ENCODE measurements at places on chromosomes 5 and 9.

DNA sequence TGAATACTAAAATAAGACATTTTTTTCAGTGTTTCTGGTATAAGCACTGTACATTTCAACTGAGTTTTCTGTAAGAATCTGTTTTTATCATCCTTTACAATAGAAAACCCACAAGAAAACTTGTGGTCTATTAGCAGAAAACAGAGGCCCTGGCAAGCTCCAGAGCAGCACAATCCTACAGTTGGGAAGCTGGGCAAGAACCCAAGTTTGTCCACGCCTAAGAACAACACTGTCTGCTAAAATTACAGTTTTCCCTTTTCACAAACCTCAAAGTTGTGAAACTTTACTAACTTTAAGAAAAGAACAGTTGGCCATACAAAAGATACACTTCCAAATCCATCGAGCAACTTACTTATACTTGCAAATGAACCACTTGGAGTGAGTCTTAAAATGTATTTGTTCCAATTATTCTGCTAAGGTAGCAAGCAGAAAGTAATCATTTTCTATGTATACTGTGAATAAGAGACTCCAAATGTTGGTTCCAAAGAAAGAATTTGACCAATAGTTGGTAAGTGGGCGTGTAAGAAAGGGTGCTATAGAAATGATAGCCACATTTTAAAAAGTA is 982.0 kb upstream of the ARRDC3 start:
- no peak for DNase-seq

DNA sequence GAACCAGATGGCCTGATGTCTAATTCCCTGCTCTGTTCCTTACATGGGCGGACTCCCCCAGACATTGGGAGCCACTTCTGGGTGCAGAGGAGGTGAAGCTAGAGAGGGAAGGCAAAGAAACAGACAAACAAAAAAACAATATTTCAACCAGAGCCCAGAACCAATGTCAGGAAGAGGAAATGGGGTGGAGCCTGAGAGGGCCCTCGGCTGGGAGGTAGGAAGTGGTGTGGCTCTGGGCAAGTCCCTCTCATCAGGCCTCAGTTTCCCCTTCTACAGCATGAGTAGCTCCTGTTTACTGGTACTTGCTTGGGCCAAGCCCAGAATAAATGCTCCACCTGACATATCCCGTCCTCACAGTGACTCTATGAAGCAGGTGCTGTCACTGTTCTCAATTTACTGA is 11.1 kb downstream of the SH2D3C start:
- DNase-seq = no peak

GRCh38 chr9:136865768-136866103 is 372 bp downstream of the EDF1 start:
- DNase-seq = no peak

DNA sequence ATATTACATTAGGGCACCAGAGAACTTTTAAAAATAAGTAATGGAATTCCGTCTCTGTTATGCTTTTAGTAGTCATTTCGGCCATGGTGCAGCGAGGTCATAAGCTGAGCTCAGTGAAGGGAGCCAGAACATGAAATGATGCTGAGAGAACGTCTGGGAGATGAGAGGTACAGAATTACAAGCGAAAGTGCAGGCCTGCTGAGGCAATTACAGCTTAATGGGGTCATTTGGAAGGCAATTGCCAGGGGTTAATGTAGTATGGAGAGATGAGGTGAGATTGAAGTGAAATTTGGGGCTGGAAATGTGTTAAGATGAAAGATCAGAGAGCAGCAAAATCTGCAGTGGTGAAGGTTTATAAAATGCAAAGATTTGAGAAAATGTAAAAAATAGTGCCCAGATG is 96.5 kb downstream of the PBX3 start:
- DNase-seq = no peak

DNA sequence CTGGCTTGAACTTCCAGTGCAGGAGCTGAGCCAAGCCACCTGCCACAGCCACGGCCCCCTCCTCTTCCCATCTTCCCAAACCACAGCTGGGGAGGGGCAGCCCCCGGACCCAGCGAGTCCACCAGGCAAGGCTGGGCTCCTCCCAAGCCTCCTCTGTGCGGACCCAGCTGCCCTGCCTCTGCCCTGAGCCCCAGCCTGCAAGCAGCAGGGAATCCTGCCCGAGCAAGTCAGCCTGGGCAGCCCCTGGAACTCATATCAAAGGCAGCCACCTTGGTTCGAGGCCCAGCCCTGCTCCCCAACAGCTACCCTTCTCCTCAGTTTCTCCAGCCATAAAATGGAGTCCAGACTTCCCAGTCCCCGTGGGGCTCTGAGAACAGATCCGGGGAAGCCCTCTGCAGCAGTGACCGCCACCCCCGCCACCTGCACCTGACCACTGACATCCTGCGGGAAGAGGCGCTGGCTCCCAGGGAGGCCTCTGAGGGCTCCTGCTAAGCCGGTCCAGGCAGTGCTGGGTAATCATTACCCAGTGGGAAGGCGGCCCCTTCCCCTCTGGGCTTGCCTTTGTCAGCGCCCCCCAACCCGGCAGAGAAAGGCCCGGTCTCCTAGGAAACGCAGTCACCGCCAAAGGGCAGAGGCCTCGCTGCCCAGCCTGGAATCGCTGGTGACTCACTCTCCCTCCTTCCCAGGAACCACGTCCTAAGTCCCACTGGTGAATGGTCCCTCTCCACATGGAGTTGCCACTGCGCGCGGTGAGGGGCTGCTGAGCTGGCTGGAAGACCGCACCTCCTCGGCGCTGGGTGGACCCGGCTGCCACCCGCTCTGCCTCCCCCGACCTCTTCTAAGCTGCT is 1.5 kb downstream of the VAV2 start:
- no peak for DNase-seq

DNA sequence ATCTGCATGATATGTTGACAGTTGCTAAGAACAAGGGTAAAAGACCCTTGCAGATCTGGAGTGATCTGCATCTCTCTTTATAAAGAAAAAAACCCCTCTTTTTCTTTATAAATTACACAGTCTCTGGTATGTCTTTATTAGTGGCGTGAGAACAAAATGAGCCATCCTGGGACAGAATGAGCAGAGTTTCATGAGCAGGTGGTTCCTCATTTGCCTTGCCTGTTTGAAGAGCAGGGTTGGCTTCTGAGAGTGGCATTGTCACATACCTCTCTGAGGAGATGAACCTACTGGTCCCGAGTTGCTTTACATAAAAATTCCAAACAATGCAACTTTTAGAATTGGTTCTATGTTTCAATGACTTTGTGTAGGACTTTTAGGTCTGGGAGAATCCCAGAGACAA is 94.3 kb downstream of the INSYN2B start:
- DNase-seq = no peak

DNA sequence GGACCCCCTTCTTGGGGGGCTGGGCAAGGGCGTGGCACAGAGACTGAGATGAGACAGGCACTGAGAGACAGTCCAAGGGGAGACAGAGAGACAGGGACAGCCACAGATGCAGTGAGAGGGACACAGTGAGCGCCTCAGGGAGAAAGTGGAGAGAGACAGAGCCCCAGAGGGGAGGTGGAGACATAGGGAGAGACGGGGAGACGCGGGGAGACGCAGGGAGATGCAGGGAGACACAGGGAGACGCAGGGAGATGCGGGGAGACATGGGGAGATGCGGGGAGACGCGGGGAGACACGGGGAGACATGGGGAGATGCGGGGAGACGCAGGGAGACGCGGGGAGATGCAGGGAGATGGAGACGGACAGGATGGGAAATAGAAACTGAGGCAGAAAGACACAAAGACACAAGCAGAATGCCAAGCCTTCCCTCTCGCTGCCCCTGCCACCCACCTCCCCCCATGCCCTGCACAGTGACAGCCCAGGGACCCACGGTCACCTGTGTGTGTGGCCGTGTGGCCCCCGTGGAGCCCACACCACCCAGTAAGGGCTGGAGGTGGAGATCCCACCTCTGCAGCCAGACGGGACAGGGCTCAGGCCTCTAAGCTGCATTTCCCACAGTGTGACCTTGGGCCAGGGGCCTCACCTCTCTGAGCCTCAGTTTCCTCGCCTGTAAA is 8.8 kb downstream of the FIBCD1 start:
- DNase-seq = no peak

- DNase-seq = no peak
Measured at GRCh38 chr9:16469184-16469583, 401.3 kb downstream of the BNC2 start.

DNA sequence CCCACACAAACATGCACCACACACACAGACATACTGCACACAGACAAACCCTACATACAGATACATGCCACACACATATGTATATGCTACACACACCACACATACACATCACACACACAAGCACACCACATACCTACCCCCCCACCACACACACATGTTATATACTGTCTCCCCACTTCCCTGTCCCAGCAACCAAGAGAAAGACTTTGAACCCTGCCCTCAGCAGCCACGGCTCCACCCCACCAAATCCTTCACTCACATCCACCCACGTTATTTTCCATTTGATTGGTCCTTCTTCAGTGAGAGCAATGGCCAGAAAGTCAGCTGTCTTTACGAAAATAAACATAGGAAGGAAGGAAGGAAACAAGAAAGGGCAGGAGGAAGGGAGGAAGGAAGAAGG is 479.8 kb downstream of the DIRAS2 start:
- no peak for DNase-seq

DNA sequence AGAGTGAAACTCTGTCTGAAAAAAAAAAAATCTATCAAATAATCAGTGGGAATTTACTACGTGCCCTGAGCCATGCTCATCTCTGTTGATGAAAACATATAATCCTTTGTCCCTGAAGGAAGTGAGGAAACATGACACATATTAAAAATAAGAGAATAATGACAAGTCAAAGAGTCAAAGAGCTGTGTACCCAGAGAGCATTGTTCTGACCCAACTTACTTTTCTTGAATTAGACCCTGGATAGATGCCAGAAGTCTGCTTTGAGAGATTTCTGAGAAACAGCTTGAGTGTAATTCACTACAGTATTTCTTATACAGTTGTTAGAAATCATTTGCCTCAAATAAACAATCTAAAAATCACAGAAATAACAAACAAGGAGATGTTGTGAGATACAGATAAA is 490.0 kb upstream of the PIK3R1 start:
- no peak for DNase-seq

- DNase-seq = no peak
Measured at GRCh38 chr9:37999588-38000189, 69.3 kb downstream of the SHB start.

DNA sequence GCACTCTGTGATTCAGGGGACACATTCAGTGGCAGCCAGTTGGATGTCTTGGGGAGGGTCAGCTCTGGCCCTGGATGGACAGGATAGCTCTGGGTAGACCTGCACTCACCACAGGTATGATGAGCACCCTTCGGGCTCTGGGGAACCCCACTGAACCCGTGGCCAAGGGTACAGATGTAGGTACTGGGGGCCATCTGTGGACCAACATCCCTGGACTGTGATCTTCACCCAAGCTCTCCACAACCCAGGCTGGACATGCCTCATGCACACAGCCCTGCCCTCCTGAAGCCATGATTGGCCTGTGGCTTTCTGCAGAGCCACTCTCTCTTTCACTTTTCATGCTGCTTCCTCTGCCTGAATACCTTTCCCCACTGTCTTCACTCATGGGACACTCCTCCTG is 15.6 kb upstream of the ACSL6 start:
- no peak for DNase-seq

- DNase-seq = no peak
Measured at GRCh38 chr5:178416206-178416882, 173.8 kb downstream of the COL23A1 start.

GRCh38 chr5:140041492-140042392 is 1.4 kb downstream of the NRG2 start:
- no peak for DNase-seq

GRCh38 chr5:59584858-59585846 is 308.4 kb downstream of the PDE4D start:
- DNase-seq = no peak

Data from CD4-positive, alpha-beta memory T cell (primary cell).